ENCODE measurements at places on chromosomes 3 and 15.

DNA sequence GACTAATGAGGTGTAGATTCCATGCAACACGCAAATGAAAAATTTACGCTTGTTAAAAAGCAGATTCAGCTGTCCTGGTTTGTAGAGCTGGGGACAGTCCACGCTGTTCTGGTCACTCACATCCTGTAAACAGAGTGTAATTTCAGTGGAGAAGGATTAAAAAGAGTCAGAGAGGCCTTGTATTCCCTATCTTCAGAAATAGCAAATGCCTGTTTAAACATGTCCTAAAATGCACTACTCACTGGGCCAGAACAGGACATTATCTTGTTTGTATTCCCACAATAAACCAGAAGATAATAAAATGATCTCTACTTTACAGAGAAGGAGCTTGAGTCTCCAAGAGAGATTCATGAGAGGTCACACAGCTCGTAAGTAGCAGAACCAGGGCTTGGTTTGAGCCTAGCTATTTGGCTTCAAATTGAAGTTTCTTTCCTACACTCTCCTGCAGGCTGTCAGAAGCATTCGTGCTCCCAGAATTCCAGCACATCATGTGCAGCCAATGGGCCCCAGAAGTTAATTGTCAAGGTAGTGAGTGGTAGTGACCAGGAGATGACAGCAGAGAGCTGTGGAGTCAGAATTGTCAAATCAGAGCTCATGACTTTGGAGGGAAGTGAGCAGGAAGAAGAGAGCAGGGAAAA, 242.5 kb downstream of the ATP8B4 start:
- DNase-seq, result no peak

DNA sequence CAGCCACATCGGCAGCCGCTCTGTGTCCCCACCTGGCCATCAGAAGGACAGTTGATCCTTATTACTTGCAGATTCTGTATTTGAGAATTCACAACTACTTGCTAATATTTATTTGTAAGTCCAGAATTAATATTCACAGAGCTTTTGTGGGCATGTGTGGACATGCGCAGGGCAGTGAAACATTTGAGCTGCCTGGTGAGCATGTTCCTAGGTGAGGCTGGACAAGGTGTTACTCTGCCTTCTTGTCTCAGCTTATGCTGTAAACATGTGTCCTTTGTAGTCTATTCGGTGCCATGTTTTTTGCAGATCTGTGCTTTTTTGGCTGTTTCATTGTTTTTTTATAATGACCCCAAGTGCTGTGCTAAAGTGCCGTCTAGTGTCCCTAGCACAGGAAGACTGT, 15.6 kb downstream of the FAH start:
- no peak for DNase-seq

- no peak for DNase-seq
Measured at GRCh38 chr3:57729334-57730045, 26.6 kb upstream of the SLMAP start.

- no peak for DNase-seq
Measured at GRCh38 chr15:74802862-74803447, 9.7 kb upstream of the LMAN1L start.

DNA sequence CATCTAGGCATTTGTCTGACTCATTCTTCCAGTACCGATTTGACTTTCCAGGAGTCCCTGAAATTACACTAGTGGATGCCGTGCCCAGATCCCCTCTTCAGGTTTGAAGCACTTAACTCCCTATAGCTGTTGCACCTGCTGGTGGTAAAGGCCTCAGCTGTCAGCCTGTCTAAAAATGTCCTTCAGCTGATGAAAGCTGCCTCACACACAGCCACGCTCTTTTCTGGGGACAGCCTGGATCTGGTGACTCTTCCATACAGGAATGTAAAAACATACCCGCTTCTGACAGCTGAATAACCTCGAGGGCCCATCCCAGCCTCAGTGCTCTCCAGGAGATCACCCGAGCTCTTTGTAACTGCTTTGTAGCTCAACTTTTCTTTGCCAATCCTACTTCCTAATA, 534.1 kb upstream of the GRM7 start:
- no peak for DNase-seq

DNA sequence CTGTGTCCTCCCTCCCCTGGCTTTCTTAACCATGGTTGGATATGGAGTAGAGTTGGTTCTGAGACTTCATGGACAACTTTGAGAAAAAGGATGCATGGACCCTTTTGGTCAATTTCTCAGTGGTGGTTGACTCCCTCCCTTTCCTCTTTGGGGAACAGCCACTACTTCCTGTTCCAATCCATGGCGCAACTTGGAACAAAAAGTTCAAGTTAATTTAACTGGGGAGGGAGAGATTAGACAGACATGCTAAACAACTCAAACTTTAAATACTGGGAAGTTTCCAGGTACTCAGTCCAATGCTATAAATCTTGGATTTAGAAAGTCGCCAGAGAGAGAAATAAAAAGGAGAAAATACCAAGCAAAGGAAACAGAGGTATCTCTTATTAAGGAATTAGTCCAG, 202.2 kb downstream of the PDZRN3 start:
- DNase-seq, result no peak

DNA sequence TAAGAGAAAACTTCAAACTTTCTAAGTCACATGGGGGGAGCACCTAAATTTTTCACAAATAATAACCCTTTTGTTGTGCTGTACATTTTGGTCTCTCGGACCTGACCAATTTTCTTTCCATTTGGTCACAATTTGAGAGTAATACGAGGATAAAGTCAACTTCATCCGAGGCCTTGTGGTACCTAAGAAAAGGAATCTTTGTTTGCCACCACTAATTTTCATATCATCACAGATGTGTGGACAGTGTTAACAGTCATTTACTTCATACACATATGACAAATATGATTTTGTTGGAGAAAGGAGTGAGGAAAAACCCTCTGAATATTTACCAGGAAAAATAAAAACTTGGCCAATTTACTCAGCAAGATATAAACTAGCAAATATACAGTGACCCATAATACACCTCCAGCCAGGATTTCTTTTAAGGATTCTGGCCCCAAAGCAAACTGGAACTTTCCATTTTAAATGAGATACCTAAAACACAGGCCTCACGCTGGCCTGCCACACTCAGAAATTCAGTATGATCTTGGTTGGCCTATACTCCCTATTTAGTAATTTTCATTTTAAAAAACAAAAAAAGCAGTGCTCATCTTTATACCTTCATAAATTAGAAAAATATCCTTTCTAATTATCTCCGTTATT, 40.7 kb downstream of the VGLL4 start:
- DNase-seq, result no peak

- no peak for DNase-seq
Measured at GRCh38 chr3:107217172-107217571, 160.1 kb upstream of the CCDC54 start.

GRCh38 chr3:178603735-178604134, 67.5 kb downstream of the KCNMB2 start:
- DNase-seq, result no peak

DNA sequence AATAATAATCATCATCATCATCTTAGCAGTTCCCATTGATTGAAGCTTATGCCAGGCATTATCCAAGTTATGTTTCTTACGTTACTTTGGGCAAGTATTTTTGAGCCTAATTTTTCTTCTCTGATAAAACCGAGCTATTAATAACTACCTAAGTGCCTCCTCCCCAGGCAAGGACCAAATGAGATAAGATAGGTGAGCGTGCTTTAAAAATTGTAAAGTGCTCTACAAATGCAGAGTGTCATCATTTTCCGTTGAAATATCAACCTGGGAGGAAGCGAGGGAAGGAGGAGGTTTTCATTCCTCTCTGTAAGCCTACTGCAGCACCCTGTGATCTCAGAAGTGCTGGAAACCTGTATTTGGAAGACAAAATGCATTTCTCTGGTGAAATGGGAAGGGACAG, 96.7 kb upstream of the MITF start:
- DNase-seq, result no peak

GRCh38 chr3:32383136-32383711, 8.4 kb upstream of the CMTM7 start:
- no peak for DNase-seq

GRCh38 chr3:113684271-113684819, 12.1 kb downstream of the USF3 start:
- no peak for DNase-seq

GRCh38 chr15:79283252-79284048, 928 bp downstream of the ANKRD34C start:
- peak; percentile 74 for DNase-seq

DNA sequence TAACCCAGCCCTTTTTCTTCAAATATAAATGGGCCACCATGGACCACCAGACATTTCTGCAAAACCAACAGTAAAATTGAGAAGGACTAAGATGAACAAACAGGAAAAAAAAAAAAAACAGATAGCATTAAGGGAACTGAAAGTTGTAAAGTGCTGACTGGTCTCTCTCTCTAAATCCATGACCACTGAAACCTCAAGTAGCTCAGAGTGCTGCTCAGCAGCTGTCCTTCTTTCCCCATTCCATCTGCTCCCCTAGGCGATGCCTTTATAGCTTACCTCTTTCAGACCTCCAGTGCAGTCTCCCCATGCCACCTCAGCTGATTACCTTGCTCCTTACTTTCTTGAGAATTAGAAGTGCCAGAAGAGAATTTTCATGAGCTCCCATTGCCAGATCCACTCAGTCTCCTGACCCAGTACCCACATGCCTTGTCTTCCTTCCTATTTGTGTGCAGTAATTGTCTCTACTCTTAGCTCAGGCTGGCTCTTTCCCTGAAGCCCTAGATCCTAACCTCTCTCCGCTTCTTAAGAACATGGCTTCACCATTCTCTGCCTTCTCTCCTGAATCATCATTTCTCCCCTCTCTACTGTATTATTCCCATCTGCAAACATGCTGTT, 23.9 kb upstream of the XIRP1 start:
- DNase-seq, result no peak

DNA sequence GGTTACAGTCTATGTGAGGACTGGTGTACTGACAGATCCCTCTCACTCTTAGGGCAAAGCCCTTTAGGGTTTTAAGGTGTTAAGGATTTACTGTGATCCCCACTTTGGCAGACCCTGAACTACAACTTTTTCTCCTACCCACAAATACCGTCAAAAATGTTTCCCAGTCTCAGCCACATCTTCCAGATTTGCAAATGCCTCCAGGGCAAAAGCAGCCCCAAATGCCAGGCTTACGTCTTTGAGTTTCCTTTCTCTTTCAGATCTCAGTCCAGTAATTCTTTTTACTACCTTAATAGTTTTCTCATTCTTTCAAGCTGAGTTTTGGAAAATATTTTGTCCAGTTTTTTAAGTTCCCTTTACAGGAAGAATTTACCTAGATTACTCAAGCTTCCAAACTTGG, 13.4 kb upstream of the ITGA11 start:
- no peak for DNase-seq

- DNase-seq, result no peak
Measured at GRCh38 chr3:189316296-189317019, 144.7 kb downstream of the TPRG1 start.

DNA sequence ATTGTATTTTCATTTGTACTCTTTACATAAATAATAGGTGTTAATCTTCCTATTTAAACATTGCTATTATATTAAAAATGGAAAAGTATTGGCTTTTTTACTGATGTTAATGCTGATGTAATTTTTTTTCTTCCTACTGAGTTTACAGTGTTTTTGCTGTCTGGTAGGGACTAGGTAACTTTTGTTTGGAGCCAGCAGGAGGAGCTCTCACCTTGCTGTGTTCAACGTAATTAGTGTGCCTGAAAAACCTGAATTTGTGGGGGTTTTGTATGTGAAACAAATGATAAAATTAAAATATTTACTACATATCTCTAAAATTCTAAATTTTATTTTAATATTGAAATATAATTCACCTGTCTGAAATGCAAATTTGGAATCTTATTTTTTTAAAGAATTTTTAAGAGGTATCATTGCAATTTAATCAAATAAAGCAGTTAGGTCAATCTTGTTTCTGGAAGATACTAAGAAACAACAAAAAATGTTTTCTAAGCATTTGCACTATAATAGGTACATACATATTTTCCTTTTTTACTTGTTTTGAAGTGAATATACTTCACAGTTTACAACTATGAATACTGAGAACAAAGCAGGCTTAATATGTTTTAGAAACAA, 48.8 kb downstream of the EPHA6 start:
- peak; percentile 17 for DNase-seq

GRCh38 chr3:13547591-13548371, 1.1 kb upstream of the FBLN2 start:
- DNase-seq, result no peak

GRCh38 chr15:90979582-90979981, 14.8 kb downstream of the PRC1 start:
- DNase-seq, result no peak

- DNase-seq, result no peak
Measured at GRCh38 chr3:40847551-40847992, 322.8 kb downstream of the ZNF621 start.

DNA sequence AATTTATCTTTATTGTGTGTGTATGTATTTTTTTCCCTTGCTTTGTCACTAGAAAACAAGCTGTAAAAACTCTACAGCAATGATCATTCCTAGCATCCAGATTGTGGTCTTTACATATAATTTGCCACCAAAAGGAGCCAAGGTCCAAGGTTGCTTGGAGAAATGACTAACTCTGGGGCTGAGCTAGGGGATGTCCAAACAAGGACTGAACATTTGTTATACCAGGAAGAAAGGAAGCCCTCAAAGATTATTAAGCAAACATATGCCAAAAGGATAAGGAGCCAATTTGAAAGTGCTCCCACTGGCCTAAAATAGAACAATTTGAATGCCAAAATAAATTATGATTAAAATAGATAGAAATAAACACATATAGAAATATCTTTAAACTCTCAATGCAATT, 293.3 kb downstream of the ZIC1 start:
- DNase-seq, result no peak

GRCh38 chr3:157327018-157327417, 109.6 kb upstream of the PTX3 start:
- DNase-seq, result no peak

DNA sequence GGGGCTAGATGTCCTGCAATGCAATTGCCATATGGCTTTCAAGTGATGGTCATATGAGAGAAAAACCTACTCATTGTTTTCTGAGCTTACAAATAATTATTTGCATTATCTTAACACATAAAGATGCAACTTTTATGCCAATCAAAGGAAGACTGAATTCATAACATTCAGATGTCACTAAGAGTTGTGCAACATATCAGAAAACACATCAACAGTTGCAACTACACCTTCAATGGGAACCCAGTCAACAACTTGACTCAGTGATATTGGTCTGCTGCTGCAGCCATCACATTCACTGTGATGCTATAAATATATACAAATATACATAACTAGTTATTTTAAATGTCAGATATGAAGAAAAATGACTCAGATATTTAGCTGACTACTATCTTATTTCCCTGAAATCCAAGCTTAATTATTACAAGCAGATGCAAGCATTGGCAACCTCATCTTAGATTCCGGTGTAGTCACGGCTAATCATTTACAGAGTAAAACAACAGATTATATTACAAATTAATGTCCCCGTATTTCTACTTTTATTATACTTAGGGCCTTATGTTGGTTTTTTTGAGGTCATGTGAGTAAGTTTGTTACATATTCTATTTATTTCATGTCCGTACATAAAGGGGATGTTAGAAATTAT, 23.7 kb downstream of the CNTN3 start:
- DNase-seq, result no peak

Data from spinal cord (tissue), 10 donors.